ENCODE measurements at places on chromosomes 13 and 19.

- no peak for DNase-seq
These were observed 46.5 kb upstream of the KPNA3 start for GRCh38 chr13:49838989-49839388.

DNA sequence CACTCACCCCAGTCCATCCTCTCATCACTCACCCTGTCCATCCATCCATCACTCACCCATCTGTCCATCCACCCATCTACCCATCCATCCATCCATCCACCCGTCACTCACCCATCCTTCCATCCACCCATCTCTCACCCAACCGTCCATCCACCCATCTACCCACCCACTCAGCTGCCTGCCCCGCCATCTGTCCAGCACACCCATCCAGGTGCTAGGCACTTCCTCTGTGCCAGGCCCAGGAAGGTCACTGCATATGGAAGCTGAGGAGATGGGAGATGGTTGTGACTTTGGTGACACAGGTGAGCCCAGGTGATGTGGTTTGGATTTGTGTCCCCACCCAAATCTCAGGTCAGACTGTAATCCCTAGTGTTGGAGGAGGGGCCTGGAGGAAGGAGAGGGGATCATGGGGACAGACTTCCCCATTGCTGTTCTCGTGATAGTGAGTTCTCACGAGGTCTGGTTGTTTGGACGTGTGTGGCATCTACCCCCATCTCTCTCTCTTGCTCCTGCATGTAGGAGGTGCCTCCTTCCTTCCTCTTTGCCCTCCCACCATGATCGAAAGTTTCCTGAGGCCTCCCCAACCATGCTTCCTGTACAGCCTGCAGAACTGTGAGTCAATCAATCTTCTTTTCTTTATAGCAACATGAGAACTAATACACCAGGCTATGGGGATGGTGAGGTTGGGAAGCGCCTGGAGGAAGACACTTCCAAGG, 15.9 kb upstream of the C13orf46 start:
- DNase-seq: no peak

GRCh38 chr19:2573916-2574315, 98.0 kb downstream of the GADD45B start:
- DNase-seq: no peak

DNA sequence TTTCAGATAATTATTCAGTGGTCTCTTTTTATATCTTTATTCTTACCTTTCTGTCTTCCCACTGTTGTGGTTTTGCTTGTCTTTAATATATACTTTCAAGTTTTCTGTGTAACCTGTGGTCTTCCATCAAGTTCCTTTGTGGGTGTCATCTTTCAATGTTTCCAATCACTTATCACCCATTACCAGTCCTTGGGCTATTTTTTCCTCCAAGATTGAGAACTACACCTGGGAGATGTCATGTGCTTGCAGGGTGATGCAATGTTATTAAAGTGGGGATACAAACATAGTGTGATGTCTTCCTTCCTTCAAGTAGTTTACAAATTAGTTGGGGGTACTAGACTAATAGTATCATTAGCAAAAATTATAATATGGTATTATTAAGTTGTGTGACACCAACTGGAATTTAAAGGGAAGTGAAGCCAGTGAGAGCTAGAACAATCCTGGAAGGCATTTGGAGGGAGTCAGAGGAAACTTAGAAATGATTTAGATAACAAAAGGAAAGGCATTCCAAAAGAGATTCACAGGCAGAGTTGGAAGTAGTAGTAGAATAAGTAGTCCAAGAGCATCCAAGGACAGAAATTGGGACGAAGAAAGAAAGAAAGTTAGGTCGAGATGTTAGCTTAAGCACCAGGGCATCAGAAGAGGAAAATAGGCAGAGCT, 3.4 kb downstream of the FNDC3A start:
- no peak for DNase-seq

DNA sequence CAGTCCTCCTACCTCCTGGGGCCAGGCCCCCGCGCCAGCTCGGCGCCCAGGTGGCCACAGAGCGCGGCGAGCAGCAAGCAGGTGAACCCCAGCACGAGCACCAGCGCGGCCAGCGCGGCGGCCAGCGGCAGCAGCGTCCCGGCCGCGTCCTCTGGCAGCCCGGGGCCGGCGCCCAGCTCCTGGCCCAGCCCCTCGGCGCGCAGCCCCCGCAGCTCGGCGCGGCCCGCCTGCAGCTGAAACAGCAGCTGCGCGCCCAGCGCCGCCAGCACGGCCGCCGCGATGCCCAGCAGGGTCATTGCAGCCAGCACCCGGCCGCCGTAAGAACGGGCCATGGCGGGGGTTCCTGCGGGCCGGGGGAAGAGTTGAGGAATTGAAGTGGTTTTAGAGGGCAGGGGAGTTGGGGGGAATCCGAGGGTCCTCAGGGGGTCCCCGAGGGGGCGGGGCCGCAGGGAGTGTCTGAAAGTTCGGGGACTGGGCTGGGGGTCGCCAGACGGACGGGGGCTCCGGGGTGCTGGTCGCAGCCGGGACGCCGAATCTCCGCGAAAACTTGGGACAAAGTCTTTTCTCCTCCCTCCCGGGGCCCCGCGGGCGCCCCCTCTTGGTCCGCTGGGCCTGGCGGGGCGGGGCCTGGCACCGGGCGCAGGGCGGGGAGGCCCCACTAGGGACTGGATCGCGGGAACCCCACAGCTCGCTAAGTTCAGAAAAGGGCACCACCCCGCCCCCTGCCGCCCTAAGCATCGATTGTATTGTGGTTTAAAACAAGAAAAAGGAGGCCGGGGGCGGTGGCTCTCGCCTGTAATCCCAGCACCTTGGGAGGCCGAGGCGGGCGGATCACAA, at the start of gene TMEM221:
TSS of gene TMEM221 (minus strand) at position 538 of the 837 bp plus-strand sequence. CDS start at position 332, 206 bp downstream.
- peak; percentile 39 for DNase-seq

DNA sequence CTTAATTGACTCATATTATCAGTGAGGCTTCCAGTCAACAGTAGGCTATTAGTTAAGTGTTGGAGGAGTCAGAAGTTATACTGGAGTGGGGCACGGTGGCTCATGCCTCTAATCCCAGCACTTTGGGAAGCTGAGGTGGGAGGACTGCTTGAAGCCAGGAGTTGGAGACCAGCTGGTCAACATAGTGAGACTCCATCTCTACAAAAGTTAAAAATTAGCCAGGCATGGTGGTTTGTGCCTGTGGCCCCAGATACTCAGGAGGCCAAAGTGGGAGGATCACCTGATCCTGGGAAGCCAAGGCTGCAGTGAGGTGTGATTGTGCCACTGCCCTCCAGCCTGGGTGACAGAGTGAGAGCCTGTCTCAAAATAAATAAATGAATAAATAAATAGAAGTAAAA, 53.2 kb downstream of the COMP start:
- no peak for DNase-seq

DNA sequence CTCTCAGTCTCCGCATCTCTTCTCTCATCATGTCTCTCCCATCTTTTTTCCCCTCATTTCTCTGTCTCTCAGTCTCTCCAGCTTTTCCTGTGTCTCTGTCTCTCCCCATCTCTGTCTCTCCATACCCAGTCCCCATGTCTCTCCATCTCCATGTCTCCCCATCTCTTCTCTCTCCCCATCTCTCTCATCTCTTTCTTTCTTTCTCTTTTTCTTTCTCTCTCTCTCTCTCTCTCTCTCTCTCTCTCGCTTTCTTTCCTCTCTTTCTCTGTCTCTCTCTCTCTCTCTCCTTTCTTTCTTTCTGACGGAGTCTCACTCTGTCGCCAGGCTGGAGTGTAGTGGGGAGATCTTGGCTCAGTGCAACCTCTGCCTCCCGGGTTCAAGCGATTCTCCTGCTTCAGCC, 12.6 kb upstream of the NFIX start:
- DNase-seq: no peak

- DNase-seq: no peak
These were observed 19.4 kb downstream of the DYRK1B start for GRCh38 chr19:39814595-39814994.

DNA sequence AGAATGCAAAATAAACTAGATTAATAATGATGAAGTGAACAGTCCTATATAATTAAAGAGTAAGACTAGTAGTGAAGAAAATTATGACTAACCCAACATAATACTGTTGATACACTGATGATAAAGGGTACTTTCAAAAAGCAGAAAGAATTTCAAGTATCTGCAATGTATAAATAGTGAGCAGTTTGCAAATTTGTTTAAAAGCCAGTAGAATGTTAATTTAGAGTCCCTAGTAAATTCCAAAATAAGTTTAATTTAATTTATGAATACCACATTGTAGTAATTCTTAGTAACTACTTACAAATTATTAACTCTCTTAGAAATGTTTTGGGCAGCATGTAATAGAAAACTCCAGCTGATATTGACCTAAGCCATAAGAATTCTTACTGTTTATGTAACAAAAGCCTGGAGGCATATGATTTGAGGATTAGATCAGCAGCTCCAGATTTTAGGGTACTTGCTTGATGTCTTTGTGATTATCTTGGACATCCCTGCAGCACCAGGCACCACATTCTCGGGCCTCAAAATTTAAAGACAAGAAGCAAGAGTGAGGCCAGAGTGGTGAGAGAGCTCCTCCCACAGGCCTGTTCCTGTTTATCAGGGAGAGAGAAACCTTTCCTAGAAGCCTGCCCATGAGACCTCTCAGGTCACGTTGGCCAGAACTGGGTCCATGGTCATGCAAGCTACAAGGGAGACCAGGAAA, 67.6 kb upstream of the TDRD3 start:
- no peak for DNase-seq

DNA sequence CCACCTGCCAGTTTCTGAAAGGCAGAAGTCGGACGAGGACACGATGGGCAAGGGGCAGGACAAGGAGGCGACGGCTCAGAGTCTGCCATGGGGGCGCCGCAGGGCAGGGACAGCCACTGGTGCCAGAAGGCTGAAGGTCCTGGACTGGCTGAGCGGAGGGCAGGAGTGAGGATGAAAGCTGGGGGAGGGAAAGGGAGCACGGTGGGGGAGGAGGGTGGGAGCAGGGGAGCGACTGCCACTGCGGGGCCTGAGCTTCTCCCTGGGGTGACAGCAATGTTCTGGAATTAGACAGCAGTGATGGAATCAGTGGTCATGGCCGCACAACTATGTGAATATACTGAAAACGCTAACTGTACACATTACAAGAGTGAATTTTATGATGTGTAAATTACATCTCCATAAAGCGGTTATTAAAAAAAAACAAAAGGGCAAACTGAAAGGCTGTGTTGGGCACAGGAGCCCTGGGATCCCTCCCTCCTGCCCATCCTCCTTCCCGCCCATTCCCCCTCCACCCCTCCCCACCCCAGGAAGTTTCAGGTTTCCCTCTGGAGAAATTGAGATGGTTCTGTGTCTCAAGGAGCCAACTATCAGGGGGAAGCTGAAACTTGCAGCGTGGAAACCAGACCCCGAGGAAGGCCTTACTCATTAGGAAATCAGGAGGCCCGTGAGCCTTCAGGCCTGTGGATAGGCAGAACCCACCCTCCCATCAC, 15.9 kb downstream of the MLLT1 start:
- no peak for DNase-seq

DNA sequence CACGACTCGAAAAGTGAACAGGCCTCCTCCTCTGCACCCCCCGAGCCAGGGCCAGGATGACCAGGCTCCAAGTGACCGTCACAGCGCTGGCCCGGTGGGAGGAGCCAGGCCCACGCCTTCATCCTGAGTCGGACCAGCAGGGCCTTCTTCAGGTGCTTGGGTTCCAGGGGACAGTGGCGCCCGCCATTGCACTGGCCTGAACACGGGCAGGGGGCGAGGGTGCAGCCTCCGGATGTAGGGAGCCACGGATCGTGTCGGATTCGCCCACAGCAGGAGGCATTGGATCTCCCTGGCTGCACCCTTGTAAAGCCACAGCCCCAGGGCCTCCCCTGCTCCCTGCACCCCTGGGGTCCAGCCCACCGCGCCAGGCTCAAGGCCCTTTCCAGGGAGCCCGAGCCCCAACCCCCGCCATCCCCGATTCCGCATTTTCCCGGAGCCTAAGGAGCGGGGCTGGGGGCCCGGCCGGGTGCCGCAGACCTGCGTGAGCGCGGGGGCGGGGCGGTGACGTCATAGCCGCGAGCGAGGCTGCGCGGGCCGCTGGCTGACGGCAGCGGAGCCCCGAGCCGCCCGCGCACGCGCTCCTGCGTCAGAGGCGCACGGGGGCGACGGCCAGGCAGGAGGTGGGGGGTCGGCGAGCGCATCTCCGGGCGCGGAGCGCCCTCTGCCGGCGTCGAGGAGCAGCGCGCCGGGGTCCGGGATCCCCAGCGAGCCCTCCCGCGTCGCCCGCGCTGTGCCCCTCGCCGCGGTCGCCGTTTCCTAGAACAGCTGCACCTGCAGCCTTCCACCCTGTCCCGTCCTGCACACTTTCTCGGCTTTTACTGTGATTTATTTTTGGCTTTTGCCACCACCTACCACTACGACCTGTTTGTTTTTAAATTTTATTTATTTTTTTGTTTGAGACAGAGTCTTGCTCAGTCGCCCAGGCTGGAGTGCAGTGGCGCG, 1.5 kb upstream of the ATP5F1D start:
- peak; percentile 80 for DNase-seq

DNA sequence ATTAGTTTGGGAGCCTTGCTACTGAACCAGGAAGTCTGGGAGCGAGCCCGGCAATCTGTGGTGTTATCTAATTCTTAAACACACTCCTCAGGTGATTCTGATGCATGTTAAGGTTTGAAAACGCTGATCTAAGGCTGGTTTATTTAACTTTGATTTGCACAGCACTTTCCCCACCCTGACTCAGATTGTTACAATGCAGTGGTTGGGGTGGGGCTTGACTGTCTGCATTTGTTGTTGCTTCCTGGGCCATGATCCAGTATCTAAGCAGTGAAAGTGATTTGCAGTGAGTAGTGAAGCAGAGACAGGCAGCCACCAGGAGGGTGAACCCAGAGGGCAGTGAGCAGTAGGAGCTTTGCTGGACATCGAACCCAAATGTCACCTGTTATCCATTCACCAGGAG, 81.6 kb upstream of the ARGLU1 start:
- no peak for DNase-seq

- DNase-seq: no peak
These were observed 7.5 kb downstream of the UBAC2 start for GRCh38 chr13:99208185-99208584.

DNA sequence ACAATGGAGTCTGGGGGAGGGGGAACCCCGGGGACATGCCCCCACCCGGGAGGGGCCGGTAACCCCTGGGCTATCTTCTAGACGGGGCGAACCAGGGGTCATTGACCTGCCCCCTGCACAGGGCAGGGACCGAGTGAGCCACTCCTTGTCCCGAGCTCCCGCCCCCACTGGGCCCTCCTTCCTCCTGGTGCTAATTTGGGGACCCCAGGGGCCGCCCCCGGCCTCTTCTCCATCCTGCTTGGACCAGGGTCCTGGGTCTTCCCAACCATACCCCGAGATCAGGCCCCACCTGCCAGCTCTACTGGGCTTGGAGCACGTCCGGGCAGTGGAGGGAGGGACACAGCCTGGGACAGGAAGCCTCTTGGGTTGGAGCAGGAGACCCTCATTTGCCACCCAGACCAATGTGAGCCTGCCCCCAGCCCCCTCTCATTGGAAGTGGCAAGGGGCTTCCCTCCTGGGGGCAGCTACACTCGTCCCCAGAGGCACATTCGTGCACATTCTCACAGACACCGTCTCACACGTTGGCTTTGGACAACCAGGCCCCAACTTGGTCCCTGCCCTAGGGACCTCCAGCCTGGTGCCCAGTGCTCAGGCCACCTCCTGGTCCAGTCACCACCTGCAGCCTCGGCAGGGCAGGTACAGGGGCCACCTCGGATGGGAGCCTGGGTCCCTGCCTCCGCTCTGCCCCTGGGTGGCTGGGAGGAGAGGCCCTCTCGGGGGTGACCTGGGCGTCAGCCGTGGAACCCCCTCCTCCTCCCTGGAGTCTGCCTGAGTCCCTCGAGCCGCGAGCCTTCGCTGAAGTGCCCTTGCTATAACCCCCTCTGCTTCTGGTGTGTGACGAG, 3.3 kb upstream of the MISP start:
- DNase-seq: no peak

- no peak for DNase-seq
These were observed 24.3 kb downstream of the COLGALT1 start for GRCh38 chr19:17579661-17580244.

Measured in activated effector memory CD4-positive, alpha-beta T cell treated with Interleukin-2 at 50 U/mL for 16 hours (primary cell).